ENCODE measurements at places on chromosomes 6 and 20.
A peak's percentile ranks its signal among the peaks of the same experiment; 100 is the strongest.

- DNase-seq: no peak
These were observed 184.1 kb downstream of the MBOAT1 start for GRCh38 chr6:20028143-20028542.

DNA sequence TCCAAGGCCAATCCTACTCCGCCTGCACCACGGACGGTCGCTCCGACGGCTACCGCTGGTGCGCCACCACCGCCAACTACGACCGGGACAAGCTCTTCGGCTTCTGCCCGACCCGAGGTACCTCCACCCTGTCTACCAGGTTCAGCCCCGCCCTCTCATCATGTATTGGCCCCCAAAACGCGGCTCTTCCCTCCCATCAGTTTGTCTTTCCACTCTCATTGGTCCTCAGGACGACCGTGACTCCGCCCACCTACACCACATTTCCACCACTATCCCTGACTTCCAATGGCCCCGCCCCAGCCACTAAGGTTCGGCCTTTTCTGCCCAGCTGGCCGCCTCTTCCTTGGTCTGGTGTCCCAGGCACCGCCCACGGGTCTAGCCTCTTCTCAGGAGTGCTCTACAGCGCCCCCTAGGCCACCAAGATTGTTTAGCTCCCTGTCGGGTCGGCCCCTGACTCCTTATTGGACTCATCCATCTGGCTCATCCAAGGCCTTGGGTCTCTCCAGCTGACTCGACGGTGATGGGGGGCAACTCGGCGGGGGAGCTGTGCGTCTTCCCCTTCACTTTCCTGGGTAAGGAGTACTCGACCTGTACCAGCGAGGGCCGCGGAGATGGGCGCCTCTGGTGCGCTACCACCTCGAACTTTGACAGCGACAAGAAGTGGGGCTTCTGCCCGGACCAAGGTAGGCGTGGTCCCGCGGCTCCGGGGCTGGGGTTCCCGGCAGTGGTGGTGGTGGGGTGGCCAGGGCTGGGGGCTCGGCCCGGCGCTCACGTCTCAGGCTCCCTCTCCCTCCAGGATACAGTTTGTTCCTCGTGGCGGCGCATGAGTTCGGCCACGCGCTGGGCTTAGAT, 3.1 kb downstream of the MMP9 start:
- DNase-seq: no peak

GRCh38 chr6:155152211-155153076, 111.4 kb upstream of the CLDN20 start:
- DNase-seq: no peak

DNA sequence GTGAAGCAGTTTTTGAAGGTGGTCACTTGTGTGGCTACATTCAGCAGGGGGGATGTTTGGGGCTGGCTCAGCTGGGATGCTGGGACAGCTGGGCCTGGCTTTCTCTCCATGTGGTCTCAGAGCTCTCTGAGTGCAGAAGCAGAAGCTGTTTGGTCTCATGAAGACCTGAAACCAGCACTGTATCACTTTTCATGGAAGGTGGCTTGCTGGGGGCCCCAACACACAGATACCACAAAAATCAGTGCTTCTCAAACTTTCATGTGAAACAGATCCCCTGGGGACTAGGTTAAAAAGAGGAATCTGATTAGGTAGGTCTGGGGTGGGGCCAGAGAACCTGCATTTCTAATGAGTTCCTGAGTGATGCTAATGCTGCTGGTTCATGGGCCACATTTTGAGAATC, 347.3 kb downstream of the DHX35 start:
- no peak for DNase-seq

DNA sequence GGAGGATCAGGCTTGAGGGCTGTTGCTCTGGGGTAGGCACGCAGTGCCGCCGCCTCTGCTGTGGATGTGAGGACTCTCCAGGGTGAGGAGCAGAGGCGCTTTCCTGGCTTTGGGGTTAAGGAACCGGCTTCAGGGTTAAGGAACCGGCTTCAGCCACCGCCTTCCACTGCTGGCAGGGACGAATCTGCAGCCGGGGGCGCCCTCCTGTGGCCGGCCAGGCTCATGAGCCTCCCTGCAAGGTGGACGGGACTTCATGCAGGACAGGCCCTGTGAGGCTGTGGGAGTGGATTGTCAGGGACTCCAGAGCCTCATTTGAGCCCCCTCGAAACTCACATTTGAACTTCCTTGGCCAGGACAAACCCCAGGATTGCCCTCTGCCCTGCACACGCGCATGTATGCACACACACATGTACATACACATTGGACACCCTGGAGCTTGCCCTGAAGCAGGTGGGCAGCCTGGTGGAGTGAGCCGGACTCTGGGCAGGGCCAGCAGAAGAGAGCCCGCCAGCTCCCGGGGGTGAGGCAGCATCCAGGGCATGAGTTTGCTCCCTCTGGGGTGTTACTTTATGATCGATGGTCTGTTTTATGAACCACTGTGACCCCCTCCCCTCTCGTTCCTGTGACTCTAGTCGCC, 146.9 kb downstream of the PHACTR3 start:
- peak; percentile 79 for DNase-seq

- DNase-seq: no peak
These were observed 1.8 kb downstream of the RNF144B start for GRCh38 chr6:18388942-18389341.

DNA sequence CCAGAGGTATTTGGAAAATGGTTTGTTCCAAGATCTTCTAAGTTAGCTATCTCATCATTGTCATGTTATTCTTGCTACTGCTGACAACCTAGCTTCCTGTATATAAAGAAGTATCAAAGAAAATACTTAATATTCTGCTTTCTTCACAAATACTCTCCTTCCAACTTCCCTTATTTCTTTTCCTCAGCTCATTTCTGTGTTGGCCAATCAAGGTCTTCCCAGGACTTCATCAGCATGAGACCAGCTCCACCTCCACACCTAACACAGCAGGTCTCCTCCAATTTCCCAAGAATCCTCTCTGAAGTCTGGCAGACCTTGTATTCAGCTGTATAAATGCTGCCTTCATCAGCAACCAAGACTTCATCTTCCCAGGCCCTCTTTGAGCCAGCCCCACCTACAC, 538.6 kb upstream of the JARID2 start:
- no peak for DNase-seq

DNA sequence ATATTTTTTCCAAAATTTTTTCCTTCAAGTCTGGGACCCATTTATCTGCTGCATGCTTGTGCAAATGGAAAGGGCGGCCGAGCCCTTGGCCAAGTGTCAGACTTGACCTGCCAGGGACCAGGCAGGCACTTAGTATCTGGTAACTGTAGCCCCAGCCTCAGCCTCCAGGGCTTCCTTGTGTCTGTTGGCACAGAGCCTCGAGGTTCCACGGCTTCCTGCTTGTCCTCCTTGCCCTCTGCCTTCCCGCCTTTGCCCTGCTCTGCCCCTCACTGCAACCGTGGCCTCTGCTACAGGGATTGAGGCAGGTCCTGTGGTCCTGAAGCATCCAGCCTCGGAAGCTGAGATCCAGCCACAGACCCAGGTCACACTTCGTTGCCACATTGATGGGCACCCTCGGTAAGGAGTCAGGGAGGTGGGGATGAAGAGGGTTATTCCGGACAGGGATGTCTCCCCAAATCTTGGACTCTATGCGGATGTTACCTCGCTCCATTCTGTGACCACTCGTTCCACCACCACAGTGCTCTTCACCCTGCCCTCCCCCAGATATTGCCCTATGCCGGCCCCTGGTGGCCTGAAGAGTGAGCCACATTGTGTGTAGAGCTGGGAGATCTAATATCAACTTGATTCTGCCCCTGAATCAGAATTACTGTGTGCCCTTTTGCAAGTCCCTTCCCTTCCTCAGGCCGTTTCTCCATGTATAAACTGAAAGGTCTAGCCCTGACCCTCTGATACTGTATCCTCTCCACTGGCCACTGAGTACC, 41.5 kb upstream of the SRF start:
- DNase-seq: no peak

DNA sequence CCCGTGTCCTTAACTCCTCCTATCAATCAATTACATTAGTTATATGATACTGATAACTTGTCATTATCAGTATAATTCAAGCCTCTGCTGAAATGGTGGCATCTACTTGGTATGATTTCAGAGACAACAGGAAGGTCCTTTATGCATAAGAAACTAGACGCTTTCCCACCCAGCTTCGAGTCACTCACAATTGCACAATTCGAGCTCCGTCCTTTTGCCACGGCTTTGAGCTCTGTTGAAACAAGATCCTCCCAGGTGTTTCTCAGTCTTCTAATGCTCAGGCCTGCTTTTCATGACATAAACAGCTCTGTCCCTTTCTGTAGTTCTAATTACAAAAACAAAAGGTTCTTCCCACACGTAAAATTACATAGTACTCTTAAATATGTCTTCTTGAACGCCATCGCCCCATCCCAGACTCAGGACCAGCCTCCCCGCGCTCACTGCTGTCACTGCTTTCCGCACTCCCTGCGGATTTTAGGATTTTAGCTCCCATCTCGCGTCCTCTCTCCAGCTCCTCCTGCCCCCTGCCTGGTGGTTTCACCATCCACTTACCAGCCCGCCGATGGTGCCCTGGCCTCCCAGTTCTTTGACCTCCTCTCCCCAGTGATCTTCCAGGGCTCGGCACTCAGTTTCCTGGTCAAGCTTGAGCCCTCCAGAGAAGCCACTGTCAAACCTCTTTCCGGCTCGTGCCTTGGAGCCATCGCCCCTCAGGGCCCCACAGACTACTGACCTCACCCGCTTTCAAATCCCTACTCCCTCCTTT, 23.2 kb upstream of the PNPLA1 start:
- DNase-seq: no peak

DNA sequence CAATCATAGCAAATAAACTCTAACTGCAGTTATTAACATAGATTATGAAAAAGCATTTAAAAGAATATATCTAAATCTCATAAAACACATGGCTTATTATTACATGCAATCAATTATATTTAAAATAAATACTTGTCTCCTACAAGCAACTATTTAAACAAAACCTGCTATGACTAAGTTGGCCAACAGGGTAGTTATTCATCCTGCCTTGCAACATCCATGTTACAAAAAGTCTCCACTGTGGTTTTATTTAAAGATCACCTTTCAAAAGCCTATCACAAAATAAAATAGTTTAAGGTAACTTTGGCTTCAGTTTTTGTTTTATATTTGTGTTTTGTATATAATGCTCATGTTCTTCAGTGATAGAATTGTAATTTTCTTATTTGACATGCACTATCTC, 1127.0 kb upstream of the MAP3K7 start:
- peak; percentile 61 for DNase-seq

GRCh38 chr6:165571721-165572132, 91.3 kb downstream of the PDE10A start:
- DNase-seq: no peak

DNA sequence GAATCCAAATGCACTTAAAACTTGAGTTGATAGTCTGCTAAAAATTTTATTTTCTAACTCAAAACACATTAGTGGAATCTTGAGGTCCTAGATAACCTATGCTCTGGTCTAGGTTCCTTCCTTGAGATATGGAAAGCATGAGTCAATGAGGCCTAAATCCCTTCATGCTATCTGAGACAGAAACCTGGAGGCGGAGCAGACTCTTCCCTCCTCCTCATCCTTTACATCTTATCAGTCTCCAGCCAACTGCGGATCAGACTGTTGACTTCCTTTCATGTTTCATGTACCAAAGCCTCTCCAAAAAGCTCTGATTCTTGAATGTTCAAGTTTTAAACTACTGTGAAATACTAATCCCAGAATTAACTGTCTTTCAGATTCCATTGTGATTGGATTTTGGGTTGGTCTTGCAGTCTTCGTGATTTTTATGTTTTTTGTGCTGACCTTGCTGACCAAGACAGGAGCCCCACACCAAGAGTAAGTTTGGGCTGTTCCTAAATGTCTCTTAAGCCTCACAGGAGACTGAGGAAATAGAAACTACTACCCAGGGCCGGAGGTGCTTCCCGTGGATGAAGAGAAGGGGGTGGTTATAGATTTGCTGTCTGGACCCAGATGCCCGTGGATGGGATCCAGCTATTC, 29.1 kb downstream of the MRAP2 start:
- no peak for DNase-seq

GRCh38 chr6:5552243-5552642, 290.9 kb downstream of the FARS2 start:
- DNase-seq: no peak

DNA sequence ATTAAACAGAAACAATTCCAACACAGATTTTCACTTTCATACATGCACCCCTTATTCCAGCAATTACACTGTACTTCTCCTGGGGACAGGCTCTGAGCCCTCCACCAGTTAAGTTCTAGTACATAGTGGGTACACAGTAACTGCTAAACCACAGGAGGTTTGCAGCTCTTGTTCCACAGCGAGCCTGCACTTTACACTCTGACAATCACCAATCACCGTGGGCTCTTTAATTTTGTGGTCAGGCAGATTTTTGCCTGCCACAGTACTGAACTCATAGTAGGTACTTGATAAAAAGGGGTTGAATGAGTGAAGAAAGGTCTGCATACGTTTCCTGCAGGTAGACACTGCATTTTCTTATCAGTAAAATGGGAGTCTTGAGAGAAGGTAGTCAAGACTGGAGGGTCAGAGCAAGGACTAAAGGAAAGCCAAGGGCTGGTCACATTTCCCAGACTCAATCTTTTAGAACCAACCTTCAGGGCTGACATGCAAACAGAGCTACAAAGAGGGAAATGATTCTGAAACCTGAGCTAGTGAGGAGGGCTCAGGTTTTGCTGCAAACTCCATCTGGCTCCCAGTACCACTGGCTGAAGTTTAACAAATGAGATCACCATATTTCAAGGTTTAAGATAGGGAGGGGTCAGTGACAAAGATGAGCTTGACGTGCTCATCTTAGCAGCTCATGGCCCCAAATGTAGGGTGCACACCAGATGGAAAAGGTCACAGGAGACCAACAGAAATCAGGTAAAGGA, 404.6 kb downstream of the BTBD9 start:
- peak; percentile 36 for DNase-seq

DNA sequence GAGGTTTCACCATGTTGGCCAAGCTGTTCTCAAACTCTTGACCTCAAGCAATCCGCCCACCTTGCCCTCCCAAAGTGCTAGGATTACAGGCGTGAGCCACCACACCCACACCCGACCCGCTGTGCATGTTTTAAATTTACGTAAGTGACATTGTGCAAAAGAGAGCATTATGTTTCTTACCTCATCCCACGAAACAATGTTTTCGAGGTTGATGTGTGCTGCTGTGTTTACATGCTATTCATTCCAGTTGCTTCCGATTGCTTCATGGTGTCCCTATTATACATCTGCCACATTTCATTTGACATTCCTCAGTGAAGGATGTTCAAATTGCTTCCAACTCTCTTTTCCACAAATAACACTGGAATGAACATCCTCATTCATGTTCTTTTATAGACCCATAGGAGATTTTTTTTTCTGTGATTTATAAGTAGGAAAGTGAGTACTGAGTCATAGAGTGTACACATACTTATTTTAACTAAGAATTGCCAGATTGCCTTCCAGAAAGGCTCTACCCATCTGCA, 403.9 kb upstream of the JARID2 start:
- no peak for DNase-seq

- peak; percentile 70 for DNase-seq
These were observed 103.1 kb downstream of the DST start for GRCh38 chr6:56539527-56540105.
